ENCODE measurements at places on chromosomes 2 and 18.

- no peak for DNase-seq
Observed at GRCh38 chr2:231449503-231450054, 14.7 kb downstream of the NCL start.

GRCh38 chr2:53362934-53363333 lies 404.7 kb upstream of the CHAC2 start:
- DNase-seq = no peak

- DNase-seq = no peak
Observed at GRCh38 chr2:169513926-169514325, 4.4 kb downstream of the KLHL41 start.

DNA sequence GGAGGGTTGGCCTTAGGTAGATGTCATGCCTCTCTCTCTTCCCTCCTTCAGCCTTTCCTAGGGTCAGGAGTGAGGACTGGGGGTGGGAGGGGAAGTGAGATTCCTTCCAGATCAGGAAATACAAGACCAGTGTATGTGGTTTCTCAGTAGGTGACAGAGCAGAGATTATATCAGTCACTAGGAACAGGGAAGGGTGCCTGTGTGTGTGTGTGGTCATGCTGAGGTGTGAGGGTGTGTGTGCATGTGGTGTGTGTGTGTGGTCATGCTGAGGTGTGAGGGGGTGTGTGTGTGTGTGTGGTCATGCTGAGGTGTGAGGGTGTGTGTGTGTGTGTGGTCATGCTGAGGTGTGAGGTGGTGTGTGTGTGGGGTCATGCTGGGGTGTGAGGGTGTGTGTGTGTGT lies 259.8 kb downstream of the LOXHD1 start:
- no peak for DNase-seq

- no peak for DNase-seq
Observed at GRCh38 chr18:35749701-35750100, 168.2 kb downstream of the GALNT1 start.

DNA sequence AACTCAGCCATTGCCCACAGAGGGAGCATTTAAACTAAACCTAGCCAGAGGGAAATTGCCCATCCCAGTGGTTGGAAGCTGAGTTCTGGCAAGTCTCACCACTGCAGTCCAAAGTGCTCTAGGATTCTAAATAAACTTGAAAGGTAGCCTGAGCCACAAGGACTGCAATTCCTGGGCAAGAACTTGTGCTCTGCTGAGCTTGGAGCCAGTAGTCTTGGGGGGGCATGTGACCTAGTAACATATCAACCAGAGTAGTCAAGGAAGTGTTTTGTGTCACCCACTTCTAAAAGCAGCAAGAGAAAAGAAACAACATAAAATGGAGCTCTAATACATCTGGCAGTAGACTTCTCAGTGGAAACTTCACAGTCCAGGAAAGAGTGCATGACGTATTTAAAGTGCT lies 167.0 kb downstream of the PTH2R start:
- no peak for DNase-seq

- no peak for DNase-seq
Observed at GRCh38 chr2:220499225-220499624, 871.8 kb downstream of the SLC4A3 start.

GRCh38 chr2:176584333-176584732 lies 315.1 kb downstream of the MTX2 start:
- DNase-seq = no peak

DNA sequence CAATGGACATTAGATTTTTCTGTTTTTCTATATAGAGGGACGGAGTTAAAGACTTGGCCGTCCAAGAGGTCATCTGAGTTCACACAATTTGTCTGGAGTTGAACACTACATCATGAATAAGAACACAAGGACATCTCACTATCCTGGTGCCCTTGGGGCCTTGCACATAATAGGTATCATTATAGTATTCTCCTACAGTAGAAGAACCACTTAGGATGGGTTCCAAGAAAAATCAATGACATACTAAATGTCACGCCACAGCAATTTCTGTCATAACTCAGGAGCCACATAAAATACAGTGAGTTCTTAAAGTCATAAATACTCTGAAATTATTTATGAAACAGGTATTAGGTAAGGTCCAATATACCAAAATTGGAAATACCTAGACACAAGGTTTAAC lies 154.4 kb downstream of the NCKAP5 start:
- DNase-seq = no peak

DNA sequence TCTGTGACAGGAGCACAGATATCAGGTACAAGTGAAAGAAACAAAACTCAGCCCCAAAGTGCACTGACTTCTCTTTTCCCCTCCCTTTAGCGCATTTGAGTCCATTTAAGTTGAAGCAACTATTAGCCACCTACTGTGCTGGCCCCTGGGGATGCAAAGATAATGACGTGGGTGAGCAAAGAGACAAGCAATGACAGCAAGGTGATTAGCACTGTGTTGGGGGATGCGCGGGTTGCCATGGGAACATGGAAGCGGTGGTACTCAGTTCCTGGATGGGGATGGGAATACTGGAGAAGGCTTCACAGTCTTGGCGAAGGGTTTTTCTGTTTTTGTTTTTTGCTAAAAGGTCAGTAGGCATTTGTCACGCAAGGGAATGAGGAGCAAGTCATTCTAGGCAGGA lies 205.8 kb downstream of the LDLRAD4 start:
- DNase-seq = no peak

GRCh38 chr2:241645056-241645914 lies 7.8 kb downstream of the ATG4B start:
- no peak for DNase-seq

DNA sequence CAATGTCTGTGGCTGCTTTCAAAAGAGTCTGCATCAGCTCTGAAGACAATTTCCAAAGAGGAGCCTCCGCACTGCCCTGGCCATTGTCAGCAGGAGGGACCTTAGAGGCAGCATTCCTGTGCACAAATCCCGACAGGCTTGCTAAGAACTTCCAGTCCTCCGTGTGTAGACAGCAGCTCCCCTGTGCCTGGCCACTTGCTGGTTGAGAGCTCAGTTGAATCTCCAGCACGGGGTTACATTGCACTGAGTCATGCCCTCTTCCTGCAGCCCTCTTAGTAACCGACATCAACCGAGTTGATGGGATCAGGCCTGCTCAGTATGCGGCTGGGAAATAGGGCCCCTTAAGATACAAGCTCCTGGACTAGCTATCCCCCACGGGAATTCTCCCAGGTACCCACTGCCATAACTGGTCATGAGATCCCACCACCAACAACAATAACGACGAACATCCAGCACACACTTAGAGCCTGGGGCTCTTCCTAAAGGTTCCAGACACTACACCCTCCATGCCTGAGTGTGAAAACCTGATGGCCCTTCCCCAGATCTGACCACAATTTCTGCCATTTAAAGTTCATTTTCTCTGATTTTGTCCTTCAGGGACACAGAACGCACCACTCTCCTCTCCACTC lies 12.0 kb downstream of the ATP6V1B1 start:
- peak; percentile 14 for DNase-seq

- no peak for DNase-seq
Observed at GRCh38 chr2:144281476-144281875, 238.4 kb downstream of the ZEB2 start.

GRCh38 chr18:12060182-12060870 lies 33.3 kb upstream of the ANKRD62 start:
- no peak for DNase-seq

GRCh38 chr18:519019-519879 lies 18.7 kb upstream of the COLEC12 start:
- DNase-seq = no peak

GRCh38 chr2:124248386-124248785 lies 223.3 kb downstream of the CNTNAP5 start:
- no peak for DNase-seq

GRCh38 chr2:239691720-239692119 lies 290.9 kb upstream of the HDAC4 start:
- no peak for DNase-seq

GRCh38 chr2:206232287-206233035 lies 42.0 kb upstream of the ZDBF2 start:
- DNase-seq = no peak

- DNase-seq = no peak
Observed at GRCh38 chr2:40213071-40213470, 238.8 kb downstream of the SLC8A1 start.

DNA sequence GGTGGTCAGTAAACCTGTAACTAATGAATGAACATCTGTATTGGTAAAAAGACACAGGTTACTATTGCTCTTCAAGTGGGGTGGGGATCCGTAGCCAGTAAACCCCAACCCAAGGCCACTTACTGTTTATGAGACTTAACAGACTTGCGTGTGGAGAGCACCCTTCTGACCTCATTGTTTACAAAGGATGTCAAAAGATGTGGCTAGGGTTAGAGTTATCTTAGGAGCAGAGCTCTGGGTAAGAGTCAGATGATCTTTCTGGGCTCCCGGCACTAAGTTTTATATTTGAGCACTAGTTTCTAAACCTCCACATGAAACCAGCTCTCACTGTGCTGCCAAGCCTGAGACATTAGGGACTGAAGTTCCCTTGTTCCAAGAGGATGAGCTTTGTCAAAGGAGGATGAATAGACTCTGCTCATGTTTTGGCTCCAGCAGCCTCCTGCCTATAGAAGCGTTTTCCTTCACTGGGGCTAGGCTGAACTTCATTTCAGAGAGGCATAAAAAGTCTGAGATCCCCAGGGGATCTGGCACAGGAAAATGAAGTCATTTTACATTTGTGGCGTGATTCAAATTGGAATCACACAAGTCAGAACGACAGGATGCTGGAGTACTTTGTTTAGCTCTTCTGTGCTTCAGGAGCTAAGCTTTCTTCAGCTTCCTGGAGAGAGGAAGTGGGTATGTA lies 403.1 kb upstream of the TRIB2 start:
- no peak for DNase-seq

GRCh38 chr2:161165811-161166210 lies 5.6 kb downstream of the TANK start:
- no peak for DNase-seq

GRCh38 chr2:195458936-195459335 lies 198.1 kb upstream of the SLC39A10 start:
- no peak for DNase-seq

DNA sequence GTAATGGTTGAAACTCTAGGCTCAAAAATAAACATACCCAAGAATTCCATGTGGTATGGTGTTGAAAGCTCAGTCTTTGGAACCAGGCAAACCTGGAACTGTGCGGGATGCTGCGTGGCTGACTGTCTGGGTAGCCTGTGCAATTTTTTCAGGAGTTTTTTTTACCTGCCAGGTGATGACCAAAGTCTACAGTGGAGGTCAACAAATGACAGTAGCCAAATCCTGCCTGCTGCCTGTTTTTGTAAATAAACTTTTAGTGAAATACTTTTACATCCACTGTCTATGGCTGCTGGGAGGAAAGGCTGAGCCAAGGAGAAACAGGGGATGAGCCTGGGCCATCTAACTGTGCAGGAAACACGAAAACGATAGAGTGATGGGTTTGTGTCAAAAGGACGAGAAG lies 240.6 kb downstream of the PIEZO2 start:
- no peak for DNase-seq

- no peak for DNase-seq
Observed at GRCh38 chr2:215845839-215846586, 167.3 kb downstream of the MREG start.

DNA sequence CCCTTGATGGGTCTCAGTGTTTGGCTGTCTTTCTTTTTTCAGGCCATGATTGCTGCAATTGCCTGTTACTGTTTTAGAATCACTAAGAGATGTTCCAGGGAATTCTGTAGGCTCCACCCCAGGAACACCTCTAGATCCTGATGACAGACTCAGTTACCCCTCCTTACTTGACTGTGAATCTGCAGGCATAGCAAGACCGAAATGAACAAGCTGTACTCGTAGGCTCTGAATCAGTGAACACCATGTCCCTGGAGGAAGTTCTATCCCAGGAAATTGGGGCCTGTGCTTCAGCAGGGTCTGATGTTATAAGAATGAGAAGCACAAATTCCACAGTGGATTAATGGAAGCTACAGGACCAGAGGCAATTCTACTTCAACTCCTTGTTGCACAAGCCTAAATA lies 148.6 kb downstream of the COPS8 start:
- DNase-seq = no peak

GRCh38 chr18:24212939-24213338 lies 74.1 kb downstream of the CABYR start:
- DNase-seq = no peak

- no peak for DNase-seq
Observed at GRCh38 chr2:197159661-197160211, 150.8 kb downstream of the ANKRD44 start.

- DNase-seq = no peak
Observed at GRCh38 chr2:43454791-43455190, 141.0 kb downstream of the THADA start.

- no peak for DNase-seq
Observed at GRCh38 chr2:10028988-10029874, 14.1 kb upstream of the KLF11 start.

- DNase-seq = no peak
Observed at GRCh38 chr2:217363470-217363869, 503.6 kb upstream of the TNP1 start.

DNA sequence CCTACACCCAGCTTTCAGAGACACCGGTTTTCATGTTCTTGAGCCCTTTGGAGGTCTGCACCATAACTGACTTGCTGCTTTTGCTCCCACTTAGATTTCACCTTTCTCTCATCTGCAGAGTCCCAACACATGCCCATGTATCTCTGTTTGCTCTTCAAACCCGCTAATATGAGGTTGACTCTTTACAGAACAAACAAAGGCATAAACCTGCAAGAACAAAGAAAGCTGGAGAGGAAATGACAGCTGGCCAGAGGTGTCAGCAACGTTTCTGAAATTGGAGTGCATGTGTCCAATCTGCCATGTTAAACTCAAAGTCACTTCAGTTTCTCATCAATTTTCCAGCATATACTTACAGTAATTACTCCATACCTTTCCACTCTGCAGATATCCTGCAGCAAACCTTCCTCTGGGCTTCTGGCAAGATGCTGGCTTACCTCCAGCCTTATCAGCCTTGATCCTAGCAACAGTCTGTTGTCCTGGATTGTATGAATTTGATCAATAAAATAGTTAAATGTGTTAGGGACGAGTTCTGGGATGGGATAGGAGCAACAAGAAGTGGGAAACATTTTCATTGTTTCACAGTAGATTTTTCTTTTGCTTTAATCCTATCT lies 157.4 kb downstream of the FHOD3 start:
- DNase-seq = no peak

DNA sequence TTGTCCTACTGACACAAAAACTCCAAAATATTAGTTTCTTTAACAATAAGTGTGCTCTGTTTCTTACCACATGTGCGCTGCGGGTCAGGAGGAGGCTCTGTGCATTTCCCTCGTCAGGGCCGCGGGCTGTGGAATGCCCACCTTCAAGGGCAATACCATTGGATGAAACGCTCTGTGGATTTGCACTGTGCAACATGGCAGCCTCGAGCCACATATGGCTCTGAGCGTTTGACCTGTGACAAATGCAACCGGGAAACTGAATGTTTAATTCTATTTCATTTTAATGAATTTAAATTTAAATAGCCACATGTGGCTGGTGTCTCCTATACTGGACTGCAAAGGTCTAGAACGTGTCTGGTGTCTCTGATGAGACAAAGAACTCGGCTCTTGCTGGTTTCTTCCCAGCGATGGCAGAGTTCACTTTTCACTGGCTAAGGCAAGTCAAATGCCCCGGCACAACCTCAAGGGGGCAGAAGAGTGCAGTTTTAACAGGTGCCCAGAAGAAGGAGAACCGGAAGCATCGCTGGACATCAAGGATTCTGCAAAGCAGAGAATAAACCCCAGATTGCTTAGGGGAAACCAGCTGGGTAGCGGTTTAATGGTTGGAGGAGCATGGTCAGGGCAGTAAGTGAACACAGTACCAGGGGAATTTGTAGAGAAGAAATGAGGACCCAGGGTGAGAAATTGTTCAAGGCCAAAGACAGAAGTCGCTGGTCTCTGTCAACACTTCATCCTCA lies 37.0 kb upstream of the TMEM18 start:
- DNase-seq = no peak

Data from breast epithelium (tissue), 4 donors.